Transverse colon (tissue), 4 donors: ENCODE measurements at places on chromosomes 3 and 15.
A peak's percentile ranks its signal among the peaks of the same experiment; 100 is the strongest.

DNA sequence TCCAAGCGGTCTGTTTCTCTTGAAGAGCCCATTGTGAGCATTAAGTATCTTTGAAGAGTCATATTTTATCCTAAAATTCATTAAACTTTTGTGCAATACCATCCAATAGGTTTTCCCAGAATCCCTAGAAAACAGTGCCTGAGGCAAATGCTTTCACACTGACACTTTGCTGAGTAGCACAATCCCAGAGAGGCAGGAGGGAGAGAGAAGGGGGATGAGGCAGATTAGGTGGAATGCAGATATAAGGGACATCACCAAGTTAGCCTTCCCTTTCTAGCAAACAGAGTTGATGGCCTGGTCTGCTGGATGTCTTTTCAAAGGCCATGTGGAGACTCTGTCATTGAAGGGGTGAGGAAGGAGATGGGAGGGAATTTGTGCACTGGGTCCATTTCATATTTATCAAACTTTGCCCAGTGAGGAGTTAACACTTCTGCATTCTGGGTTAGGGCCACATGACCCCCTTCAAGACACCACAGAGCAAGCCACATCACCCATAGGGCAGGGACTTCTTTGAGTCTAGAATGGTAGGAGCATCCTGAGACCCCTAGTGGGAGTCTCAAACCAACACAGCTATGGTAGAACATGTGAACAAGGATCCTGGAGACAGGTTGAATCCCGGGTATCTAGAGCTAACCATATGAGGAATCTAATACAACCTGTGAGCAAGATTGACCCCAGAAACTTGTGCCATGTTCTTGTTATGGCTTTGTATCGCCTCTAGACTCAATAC lies 32.0 kb upstream of the SEMA6D start:
- H3K4me1 ChIP-seq: no peaks in the 10 kb centered on the region
- no peak overlapping the region for H3K4me3 ChIP-seq
- no peak for DNase-seq

DNA sequence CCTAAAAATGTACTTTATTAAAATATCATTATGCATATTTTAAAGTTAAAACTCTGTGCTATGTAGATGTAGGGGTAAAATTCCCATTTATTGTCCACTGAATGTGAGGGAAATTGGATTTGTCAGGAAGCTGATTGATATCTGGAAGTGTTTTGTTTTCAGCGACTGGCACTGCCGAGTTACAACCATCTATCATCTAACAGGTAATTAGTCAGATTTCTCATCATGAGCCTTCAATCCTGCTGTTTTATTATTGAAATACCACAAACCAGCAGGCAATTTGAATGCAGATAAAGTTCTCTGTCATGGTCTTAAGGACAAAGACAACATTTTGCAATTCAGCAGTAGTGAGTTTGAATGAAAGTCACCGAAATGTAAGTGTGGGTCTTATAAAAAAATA lies 40.5 kb downstream of the ZIC1 start:
- no peaks in the 10 kb centered on the region for H3K4me1 ChIP-seq
- H3K27me3 ChIP-seq: no peaks in the 10 kb centered on the region
- H3K27ac ChIP-seq: no peak overlapping the region
- DNase-seq: no peak
- no peak overlapping the region for H3K4me3 ChIP-seq
- no peaks in the 10 kb centered on the region for H3K36me3 ChIP-seq

GRCh38 chr3:32077260-32078084 lies 28.9 kb upstream of the GPD1L start:
- no peaks in the 10 kb centered on the region for H3K27me3 ChIP-seq
- peak overlapping the region; percentile 83 for H3K27ac ChIP-seq
- peak overlapping the region; percentile 41 for H3K4me3 ChIP-seq

- no peak overlapping the region for H3K4me3 ChIP-seq
- H3K36me3 ChIP-seq: no peaks in the 10 kb centered on the region
These were observed 69.5 kb upstream of the VEPH1 start for GRCh38 chr3:157572559-157573270.

DNA sequence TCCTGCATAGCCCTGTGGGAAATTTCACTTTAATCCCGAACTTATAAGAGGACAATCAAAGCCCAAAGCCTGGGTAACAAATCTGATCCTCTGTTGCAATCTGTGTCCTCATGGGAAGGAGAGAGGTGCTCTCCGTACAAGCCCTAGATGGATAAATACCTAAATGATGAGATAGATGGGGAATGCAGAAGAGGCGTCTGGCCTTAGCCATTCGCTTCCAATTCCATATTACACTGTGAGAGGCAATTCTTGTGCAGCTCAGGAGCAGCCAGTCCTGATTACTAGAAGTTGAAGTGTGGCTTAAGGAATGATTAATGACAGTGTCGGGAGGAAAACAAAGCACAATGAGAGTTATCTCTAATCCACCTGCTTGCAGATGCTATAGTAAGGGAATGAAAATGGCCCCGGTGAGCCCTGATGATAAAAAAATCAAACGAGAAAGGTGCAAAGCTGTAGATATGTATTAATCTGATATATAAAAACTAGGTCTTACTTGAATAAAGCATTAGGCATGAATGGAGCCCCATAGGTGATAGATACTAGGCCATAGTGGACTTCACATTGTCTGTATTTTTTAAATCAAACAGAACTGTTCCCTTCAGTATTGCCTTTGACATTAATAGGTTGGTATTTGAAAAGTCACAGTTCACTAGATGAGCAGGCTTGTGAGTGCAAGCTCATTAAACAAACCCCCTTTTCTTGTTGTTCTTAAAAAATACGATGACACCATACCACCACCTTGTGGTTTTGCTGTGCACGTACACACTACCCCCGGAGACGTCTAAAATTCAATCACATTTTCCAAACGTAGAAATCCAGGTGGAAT lies 54.2 kb upstream of the TMCO5A start:
- DNase-seq: no peak
- H3K4me3 ChIP-seq: no peak overlapping the region
- no peaks in the 10 kb centered on the region for H3K36me3 ChIP-seq
- H3K4me1 ChIP-seq: no peaks in the 10 kb centered on the region
- peaks cover 9% of the 10 kb centered on the region for H3K27me3 ChIP-seq
- no peak overlapping the region for H3K27ac ChIP-seq

- no peaks in the 10 kb centered on the region for H3K36me3 ChIP-seq
- DNase-seq: no peak
- H3K4me1 ChIP-seq: no peaks in the 10 kb centered on the region
- no peaks in the 10 kb centered on the region for H3K27me3 ChIP-seq
- no peak overlapping the region for H3K27ac ChIP-seq
These were observed 50.7 kb downstream of the ADAMTS17 start for GRCh38 chr15:100291106-100291505.

DNA sequence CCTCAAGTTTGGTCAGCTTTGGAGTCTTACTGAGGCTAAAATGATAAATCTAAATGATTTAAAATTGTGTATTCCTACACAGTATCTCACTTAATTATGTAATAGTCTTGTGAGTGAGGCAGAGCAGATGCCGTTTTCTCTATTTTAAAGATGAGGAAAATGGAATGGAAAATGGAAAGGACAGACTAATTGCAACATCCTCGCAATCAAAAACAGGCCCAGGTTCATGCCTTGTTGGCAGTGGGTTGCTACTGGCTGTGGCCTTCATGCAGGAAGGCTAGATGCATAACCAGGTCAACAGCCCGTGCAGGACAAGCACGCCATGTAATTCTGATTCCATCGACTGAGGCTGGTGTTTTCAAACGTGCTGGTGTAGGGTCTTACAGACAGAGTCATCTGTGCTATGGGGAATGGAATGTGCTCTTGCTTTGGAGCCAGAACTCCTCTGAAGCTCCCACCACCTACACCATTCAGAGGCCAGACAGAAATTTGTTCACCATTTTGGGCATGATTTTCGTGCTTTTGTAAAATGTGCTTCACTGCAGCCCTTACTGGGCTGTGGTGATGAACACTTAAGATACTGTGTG lies 37.9 kb downstream of the MLH1 start:
- no peak overlapping the region for H3K4me3 ChIP-seq
- no peaks in the 10 kb centered on the region for H3K4me1 ChIP-seq
- H3K27ac ChIP-seq: peak overlapping the region; percentile 54
- H3K36me3 ChIP-seq: peaks cover 4% of the 10 kb centered on the region

- H3K4me1 ChIP-seq: peaks cover 48% of the 10 kb centered on the region
- no peaks in the 10 kb centered on the region for H3K27me3 ChIP-seq
- peak overlapping the region; percentile 66 for H3K4me3 ChIP-seq
- no peaks in the 10 kb centered on the region for H3K36me3 ChIP-seq
- peak; percentile 41 for DNase-seq
These were observed 758 bp upstream of the SNX33 start for GRCh38 chr15:75646944-75647364.

GRCh38 chr15:66019368-66019767 lies 150.1 kb downstream of the RAB11A start:
- H3K4me1 ChIP-seq: no peaks in the 10 kb centered on the region
- H3K27ac ChIP-seq: no peak overlapping the region
- no peaks in the 10 kb centered on the region for H3K27me3 ChIP-seq
- no peak for DNase-seq
- H3K36me3 ChIP-seq: no peaks in the 10 kb centered on the region

DNA sequence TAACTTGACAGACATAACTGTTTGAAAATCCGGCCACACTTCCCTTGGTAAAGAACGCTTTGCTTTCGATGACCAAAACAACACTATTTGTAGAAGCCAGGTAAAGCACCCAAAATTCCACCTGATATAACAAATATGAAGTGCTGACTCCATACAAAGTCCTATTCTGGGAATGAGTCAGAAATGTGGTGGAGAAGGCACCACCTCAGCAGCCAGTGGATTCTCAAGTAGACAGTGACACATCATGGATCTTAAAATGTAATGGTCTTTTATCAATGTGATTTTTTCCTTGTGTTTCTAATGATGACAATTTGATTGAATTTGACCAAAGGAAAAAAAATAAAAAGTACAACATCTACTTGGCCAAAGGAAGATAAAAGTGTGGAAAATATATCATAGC lies 135.0 kb upstream of the WNT5A start:
- no peak for DNase-seq
- no peaks in the 10 kb centered on the region for H3K36me3 ChIP-seq
- H3K4me3 ChIP-seq: no peak overlapping the region
- no peaks in the 10 kb centered on the region for H3K27me3 ChIP-seq
- H3K4me1 ChIP-seq: peaks cover 6% of the 10 kb centered on the region

DNA sequence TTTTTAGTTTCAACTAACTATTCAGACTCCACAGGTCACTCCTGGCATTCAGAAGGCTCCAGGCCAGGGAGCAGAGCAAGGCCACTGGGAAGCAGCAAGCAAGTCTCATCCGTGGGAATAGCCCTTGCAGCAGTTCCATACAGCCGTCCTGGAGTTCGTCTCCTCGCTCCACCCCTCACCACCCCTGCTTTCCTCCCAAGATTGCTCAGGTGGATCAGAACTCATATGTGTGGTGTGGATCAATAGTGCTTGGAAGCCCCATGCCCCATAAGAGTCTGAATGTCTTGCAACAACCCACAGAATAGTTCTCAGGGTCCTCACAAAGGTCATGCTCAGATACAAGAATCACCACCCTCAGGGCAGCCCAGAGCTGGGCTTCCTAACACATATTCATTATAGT lies 44.5 kb downstream of the SUSD5 start:
- H3K4me1 ChIP-seq: no peaks in the 10 kb centered on the region
- H3K27me3 ChIP-seq: no peaks in the 10 kb centered on the region
- H3K4me3 ChIP-seq: no peak overlapping the region
- no peaks in the 10 kb centered on the region for H3K36me3 ChIP-seq
- no peak overlapping the region for H3K27ac ChIP-seq

GRCh38 chr3:73536952-73537351 lies 87.8 kb downstream of the PDZRN3 start:
- H3K36me3 ChIP-seq: no peaks in the 10 kb centered on the region
- DNase-seq: no peak
- no peak overlapping the region for H3K4me3 ChIP-seq

GRCh38 chr3:174986685-174987084 lies 127.6 kb downstream of the NAALADL2 start:
- no peaks in the 10 kb centered on the region for H3K36me3 ChIP-seq
- H3K27me3 ChIP-seq: no peaks in the 10 kb centered on the region
- H3K27ac ChIP-seq: no peak overlapping the region
- no peak for DNase-seq

DNA sequence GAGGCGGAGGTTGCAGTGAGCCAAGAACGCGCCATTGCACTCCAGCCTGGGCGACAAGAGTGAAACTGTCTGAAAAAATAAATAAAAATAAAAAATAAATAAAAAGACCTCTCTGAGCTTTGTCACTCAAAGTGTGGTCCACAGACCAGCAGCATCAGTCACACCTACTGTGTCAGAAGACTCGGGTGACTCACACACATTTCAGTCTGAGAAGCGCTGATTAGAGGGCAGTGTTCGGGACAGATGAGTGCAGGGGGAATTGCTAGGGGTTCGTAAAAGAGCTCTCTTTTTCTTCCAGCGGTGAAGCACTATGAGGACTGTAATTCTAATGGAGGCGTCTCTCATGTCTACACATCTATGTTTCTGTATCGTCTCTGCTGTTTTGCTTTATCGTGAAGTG lies 5.7 kb downstream of the PODXL2 start:
- H3K27ac ChIP-seq: no peak overlapping the region
- H3K27me3 ChIP-seq: no peaks in the 10 kb centered on the region
- peaks cover 9% of the 10 kb centered on the region for H3K4me1 ChIP-seq

DNA sequence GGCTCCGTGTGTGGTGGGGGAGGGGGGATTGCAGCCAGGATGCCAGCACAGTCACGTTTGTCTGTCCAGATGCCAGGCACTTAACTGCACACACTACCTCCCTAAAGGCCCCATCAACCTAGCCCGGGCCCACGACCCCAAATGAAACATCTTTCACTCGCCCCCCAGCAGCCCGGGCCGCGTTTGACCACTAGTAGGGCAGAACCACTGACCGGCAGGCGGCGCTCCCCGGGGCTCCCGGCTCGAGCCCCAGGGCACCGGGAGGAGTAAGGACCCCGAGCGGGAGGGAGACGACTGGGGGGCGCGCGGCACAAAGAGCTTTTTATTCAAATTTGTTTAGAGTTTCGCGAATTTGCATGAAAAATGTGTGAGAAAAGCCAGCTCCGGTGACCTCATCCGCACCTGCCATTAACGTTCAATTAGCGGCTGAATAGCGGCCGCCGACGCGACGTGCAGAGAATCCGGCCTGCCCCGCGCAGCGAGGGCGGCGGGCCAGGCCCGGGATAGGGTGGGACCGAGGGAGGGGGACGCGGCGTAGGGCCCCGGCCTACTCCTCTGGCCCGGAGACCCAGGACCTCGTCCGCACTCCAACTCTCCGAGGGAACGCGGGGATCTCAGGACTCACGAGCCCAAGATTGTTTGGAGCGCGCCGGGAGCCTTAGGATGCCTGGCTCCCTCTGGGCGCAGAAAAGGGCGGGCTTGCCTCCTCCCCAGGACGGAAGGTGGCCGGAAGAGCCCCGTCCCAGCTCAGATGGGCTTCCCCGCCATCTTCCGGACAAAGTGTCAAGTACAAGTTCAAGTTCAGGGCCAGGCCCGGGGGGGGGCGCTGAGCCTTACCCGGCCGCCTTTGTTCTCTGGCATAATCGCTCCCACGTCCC lies 64.9 kb upstream of the POLG start:
- H3K36me3 ChIP-seq: no peaks in the 10 kb centered on the region
- H3K27ac ChIP-seq: no peak overlapping the region
- H3K4me1 ChIP-seq: peaks cover 3% of the 10 kb centered on the region
- H3K4me3 ChIP-seq: peak overlapping the region; percentile 37
- DNase-seq: peak; percentile 21
- H3K27me3 ChIP-seq: peaks cover 88% of the 10 kb centered on the region
